ENCODE measurements at places on chromosomes 3 and 15. TPM values are rescaled to one million over a fixed set of nuclear protein-coding genes. Genes with fewer than 3 reads are reported as not detected.

The GRAMD2A gene
- 5.5 TPM for total RNA-seq

The FHIT gene
- total RNA-seq, result 1.6 TPM

The SAMD7 gene
- not detected for total RNA-seq

The ARPIN gene
- total RNA-seq, result 12.9 TPM

The ZBTB47 gene
- total RNA-seq, result 5.8 TPM

The SLC15A2 gene
- 2.8 TPM for total RNA-seq

The KNSTRN gene
- total RNA-seq, result 56.9 TPM

The MAP6D1 gene
- total RNA-seq, result 0.90 TPM

The AGBL1 gene
- total RNA-seq, result not detected

The CCR5 gene
- total RNA-seq, result not detected

The TMEM212 gene
- total RNA-seq, result not detected

The SCN5A gene
- not detected for total RNA-seq

The LRRC31 gene
- total RNA-seq, result not detected

The ERC2 gene
- 0.13 TPM for total RNA-seq

The TUSC7 gene
- not detected for total RNA-seq

The ANKRD63 gene
- total RNA-seq, result not detected

The HES1 gene
- 46.6 TPM for total RNA-seq

The KLHL6 gene
- under 0.01 TPM for total RNA-seq

The PARP9 gene
- 8.1 TPM for total RNA-seq

The CEMIP gene
- total RNA-seq, result 2.9 TPM

The SPESP1 gene
- 4.2 TPM for total RNA-seq

The SEMA3B gene
- total RNA-seq, result 2.3 TPM

The GOLGA6B gene
- not detected for total RNA-seq

The CPA3 gene
- total RNA-seq, result not detected

The TF gene
- under 0.01 TPM for total RNA-seq

The MESP2 gene
- total RNA-seq, result 0.13 TPM

The PSMD6 gene
- 82.2 TPM for total RNA-seq

The FAN1 gene
- 22.3 TPM for total RNA-seq

The KBTBD13 gene
- not detected for total RNA-seq

The RHOV gene
- total RNA-seq, result 38.7 TPM

The PLA2G4E gene
- total RNA-seq, result under 0.01 TPM

The CPN2 gene
- not detected for total RNA-seq

The WDR93 gene
- total RNA-seq, result not detected

The PTPRG gene
- total RNA-seq, result 11.1 TPM

The MESP1 gene
- total RNA-seq, result 0.26 TPM

The GOLGA8S gene
- total RNA-seq, result under 0.01 TPM

The CHRM5 gene
- total RNA-seq, result not detected

The FRMD5 gene
- 2.0 TPM for total RNA-seq

The NIPA2 gene
- total RNA-seq, result 54.2 TPM

The ADAMTSL3 gene
- total RNA-seq, result 1.2 TPM

The FAM174B gene
- 4.6 TPM for total RNA-seq

The POPDC2 gene
- total RNA-seq, result 0.26 TPM

The PLSCR5 gene
- not detected for total RNA-seq

The ZNF80 gene
- not detected for total RNA-seq

The GPR149 gene
- not detected for total RNA-seq

The RETNLB gene
- not detected for total RNA-seq

The GCHFR gene
- 13.8 TPM for total RNA-seq

The LMOD3 gene
- not detected for total RNA-seq

The CAPN3 gene
- total RNA-seq, result 2.1 TPM

The GPR87 gene
- total RNA-seq, result 64.5 TPM

The SERPINI2 gene
- not detected for total RNA-seq

The CAND2 gene
- 0.77 TPM for total RNA-seq

The SLC12A1 gene
- not detected for total RNA-seq

The FEZF2 gene
- not detected for total RNA-seq

The SYNM gene
- total RNA-seq, result 0.26 TPM

The ALDH1A2 gene
- 0.79 TPM for total RNA-seq

The CKMT1A gene
- total RNA-seq, result 38.8 TPM

The CTXN2 gene
- not detected for total RNA-seq
